GM12891 (cell line): ENCODE measurements at places on chromosomes 2 and 18.

DNA sequence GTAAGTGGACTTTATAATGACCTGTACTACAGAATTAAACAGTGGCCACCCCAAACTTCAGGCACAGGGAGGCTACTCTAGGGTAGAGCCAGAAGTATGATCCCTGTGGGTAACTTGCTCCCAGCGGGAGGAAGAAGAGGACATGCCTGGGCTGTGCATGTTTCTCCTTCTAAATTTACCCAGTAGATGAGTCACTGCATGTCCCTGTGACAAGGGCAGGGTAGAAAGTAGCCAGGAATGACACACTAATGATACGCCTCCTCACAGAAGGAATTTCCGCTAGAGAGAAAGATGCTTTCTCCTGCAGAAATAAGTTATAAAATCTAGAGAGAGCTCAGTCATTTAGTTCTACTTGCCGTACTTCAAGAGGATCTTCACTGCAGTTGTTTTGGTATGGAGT, 7.5 kb downstream of the ACYP2 start:
- DNase-seq = no peak

- DNase-seq = no peak
Measured at GRCh38 chr18:39841482-39842365, 2113.3 kb upstream of the PIK3C3 start.

GRCh38 chr2:24638568-24638967, 147.5 kb downstream of the NCOA1 start:
- no peak for DNase-seq

DNA sequence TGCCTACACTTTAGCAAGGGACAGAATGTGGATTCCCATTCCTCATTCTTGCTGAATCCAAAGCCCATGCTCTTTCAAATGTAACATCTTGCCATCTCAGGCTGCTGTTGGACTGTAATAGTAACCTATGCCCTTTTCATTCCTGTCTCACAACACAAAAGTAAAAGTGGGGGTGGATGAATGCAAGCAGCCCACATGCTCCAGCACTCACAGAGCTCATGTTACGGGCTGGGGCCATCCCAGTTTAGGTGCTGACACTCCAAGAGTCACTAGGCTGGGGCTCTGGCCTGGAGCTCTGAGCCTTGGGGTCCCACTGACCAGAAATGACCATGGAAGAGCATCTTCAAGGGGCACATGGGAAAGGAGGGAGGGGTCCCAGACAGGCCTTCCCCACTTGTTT, 47.6 kb downstream of the CCBE1 start:
- DNase-seq = no peak

- no peak for DNase-seq
Measured at GRCh38 chr18:77316641-77317040, 67.0 kb downstream of the GALR1 start.

- DNase-seq = no peak
Measured at GRCh38 chr2:168222088-168222487, 25.3 kb downstream of the STK39 start.

GRCh38 chr2:158211502-158211901, 109.8 kb downstream of the UPP2 start:
- DNase-seq = no peak

DNA sequence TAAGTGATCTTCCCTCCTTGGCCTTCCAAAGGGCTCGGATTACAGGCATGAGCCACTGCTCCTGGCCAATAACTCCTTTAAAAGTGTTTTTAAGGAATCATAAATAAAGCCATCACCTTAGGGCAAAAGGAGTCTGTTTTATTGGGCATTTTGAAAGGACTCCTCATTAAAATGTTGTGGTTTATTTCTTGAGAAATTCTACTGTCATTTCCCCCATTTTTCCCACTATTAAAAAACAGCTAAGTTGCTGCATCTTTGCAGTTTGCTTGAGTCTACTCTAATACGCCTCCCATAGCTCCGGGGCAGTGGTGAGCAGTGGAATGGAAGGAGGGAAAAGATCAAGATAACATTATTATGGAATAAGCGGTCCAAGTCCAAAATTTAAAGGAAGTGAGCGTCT, 293.2 kb downstream of the PIEZO2 start:
- no peak for DNase-seq
